ENCODE measurements at places on chromosomes 11 and 22.
A peak's percentile ranks its signal among the peaks of the same experiment; 100 is the strongest.

- no peak for DNase-seq
Measured at GRCh38 chr22:24208012-24208749, 26.9 kb downstream of the SUSD2 start.

GRCh38 chr22:27397954-27398342 lies 403.6 kb downstream of the MN1 start:
- no peak for DNase-seq

GRCh38 chr11:119783466-119784400 lies 54.7 kb upstream of the NECTIN1 start:
- no peak for DNase-seq

DNA sequence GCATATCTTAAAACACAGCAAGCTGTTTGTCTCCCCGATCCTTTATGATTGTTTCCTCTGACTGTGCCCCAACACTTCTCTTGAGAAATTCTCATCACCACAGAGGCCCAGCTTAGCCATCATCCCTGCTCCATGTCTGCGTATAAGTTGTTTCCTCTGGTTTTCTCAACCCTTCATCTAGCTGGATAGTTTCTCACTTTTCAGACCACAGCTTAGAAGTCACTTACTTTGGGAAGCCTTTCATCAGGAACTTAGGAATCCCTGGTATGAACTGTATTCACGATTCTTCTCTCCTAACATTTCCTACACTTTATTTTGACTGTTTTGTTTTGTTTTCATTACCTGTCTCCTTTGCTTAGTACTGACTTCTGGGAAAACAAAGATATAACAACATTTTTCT lies 295.2 kb downstream of the GUCY1A2 start:
- no peak for DNase-seq

DNA sequence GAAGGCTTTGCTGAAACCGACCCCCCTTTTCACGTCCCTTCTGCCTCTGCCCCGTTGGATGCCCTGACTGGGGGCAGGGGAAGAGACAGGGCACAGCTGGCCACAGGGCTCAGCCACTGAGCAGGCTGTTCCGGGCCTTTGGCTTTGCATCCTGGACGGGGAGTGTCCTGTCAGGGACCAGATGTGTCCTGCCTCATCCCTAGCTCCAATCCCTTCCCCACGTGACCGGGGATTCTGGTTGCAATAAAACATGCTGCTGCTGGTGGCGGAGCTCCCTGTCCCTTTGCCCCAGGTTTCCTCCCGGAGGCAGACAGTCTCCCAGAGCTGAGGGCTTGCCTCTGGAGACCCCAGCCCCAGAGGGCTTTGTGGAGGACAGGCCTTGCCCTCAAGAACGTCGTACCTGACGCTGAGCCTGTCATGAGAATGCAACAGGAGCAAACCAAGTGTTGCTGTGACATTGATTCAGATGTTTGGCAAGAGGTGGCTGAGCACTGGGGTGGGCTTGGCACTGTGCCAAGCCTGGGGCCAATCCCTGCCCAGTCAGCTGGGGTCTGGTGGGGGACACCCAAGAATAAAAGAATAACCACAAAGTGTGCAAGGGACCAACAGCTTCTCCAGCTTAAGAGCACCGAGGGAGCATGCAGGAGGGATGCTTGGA lies 7.3 kb downstream of the CDC42EP2 start:
- DNase-seq = no peak

- DNase-seq = peak; percentile 85
Measured at GRCh38 chr11:128476729-128477128, 110.6 kb downstream of the ETS1 start.

DNA sequence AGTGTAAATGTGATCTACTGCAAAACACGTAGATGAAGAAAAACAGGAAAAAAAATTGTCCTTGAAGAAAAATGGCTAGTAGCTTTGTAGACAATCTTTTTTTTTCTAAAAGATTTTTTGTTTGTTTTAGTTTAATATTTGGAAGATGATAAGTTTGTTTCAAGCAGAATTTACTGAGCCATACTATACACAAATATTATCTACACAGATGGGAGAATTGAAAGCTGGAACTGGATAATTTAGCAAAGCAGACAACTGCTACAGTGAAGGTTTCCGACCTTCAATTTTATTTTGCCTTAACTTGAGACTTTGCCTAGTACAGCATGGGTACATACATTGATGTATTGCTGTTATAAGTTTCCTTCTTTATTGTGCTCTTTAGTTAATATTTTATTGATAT lies 313.0 kb upstream of the PDGFD start:
- no peak for DNase-seq

DNA sequence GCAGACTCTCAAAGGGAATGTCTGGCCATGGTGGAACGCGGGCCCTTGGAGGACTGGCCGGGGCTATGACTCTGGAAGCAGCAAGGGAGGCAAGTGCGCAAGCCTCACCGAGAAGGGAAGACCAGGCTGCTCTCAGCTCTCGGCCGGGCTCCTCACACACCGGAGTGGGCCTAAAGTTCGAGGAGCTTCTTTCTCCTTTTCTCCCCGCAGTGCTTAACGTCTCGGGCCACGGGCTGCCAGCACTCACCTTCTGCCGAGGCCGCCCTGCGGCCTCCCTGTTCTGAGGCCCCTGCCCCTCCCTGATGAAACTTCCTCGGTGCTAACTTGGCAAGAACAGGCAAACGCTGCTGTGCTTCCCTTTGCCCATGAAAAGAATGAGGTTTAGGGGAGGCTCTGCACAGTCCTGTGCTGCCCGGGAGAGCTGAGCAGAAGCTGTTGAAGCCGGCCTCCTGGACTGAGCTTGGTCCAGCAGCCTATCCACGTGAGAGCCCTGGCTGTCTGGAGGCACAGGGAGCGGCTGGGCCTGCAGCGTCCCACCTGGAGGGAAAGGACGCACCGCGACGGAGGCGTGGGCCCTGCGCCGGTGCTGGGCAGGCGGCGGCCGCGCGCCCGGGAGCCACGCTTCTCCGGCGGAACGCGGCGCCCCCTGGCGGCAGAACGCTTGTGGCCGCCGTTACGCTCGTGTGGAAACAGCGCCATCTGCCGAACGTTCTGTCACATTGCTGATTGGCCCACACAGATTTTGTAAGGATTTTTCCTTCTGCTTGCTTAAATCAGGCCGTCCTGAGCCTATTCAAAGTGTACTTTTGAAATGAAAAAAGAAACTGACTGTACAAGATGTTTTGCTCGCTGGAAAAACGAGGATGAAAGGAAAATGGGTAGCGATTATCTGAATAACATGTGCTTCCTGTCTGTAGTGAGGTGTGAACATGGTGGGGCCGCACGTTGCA lies 65.0 kb upstream of the TMEM45B start:
- peak; percentile 43 for DNase-seq

GRCh38 chr11:15956302-15956701 lies 400.0 kb downstream of the SOX6 start:
- no peak for DNase-seq

GRCh38 chr11:28822576-28822975 lies 714.4 kb downstream of the METTL15 start:
- no peak for DNase-seq

DNA sequence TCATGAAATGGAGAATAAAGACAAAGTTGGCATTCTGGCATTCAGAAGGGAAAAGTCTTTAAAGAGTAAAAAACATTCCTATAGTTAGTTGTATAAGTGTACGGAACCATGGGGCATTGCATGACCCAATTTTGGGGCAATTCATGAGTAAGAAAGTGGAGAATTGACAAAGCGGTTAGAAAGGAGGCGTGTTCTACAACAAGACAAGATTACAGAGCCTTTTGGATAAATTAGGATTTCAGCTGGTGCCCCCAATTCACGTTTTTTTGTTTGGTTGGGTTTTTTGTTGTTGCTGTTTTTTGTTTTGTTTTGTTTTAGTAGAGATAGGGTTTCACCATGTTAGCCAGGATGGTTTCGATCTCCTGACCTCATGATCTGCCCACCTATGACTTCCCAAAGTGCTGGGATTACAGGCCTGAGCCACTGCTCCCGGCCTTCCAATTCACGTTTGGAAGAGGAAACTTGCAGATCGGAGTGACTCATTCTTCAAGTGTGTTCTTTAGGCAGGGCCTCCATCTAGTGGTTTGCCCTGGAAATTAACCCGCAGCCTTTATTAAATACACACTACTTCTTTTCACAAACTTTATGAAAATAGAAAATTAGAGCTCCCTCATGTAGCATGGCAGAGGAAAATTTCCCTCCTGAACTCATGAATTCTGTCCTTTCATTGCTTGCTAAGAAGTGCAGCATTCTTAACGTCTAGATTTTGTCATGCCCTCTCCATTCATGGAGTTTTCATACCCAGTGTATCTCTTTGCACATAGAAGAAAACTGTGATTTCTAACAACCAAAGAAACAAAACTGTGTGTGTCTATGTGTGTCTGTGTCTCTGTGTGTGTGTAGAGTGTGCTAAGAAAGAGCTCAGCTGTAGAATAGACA lies 118.1 kb downstream of the BBOX1 start:
- no peak for DNase-seq

DNA sequence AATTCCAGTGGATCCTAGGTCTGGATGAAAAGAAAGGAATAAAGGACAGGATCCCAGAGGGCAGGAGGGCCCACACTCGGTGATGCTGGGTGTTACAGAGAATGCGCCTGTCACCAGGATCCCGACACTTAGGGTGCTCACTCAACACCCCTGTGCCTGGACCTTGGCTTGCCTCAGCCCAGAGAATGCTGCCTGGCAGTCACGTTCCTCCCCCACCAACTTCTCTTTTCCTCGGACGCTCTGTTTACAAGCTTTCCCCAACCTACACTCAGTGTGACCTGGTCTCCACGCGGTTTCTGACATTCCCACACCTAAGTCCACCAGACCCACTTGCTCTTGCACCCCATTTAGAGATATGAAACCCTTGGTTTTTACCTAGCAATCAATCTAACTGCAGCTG lies 38.0 kb upstream of the ETS1 start:
- DNase-seq = no peak

- DNase-seq = no peak
Measured at GRCh38 chr22:46104881-46105493, 45.3 kb upstream of the PPARA start.

DNA sequence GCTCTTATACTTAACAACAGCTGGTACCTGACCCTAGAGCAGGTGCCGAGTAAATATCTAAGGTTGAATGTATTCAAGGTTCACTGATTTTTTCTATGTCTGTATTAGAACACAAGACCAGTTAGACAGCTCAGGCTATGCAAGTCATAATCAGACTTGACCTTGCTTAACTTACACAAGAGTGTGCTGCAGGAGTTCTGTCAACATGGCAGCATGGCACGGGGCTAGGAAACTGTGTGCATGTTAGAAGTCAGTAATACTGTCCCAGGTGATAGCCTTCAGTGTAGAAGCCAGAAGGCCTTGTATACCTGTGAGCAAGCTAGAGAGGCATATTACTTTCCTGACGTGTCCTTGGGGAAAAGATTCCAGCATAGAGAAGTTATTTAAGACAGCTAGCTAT lies 253.1 kb downstream of the FAT3 start:
- no peak for DNase-seq

DNA sequence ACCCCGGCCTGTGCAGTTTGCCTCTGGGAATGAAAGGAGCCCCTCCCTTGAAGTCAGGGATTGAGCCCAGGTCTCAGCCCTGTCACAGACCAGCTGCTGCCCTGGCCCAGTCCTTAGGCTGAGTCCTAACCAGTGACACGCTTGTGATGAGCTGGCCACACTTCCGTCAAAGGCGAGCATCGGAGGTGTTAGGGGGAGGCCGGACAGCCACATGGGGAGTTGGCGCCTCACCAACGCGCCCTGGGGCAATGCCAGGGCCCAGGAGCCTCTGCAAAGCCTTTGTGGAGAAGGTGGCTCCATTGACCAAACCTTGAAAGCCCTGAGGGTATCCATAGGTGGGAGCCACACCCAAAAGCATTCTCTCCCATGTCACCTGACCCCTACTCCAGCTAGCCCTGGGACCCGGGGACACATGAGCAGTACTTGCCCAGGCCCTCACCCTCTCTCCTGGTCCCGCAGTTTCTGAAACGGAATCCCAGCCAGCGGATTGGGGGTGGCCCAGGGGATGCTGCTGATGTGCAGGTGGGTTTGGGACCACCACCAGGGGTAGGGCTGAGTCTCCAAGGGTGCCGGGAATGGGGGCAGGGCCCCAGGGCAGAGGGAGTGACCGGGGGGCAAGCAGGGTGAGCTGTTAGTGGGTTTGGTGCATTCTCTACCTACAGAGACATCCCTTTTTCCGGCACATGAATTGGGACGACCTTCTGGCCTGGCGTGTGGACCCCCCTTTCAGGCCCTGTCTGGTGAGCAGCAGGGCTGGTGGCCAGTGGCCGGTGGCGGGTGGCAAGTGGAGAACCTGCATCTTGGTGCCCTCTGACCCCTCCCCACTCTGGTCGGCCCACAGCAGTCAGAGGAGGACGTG lies 3.7 kb downstream of the PTPRCAP start:
- no peak for DNase-seq

GRCh38 chr22:32994041-32994830 lies 63.9 kb downstream of the SYN3 start:
- no peak for DNase-seq

DNA sequence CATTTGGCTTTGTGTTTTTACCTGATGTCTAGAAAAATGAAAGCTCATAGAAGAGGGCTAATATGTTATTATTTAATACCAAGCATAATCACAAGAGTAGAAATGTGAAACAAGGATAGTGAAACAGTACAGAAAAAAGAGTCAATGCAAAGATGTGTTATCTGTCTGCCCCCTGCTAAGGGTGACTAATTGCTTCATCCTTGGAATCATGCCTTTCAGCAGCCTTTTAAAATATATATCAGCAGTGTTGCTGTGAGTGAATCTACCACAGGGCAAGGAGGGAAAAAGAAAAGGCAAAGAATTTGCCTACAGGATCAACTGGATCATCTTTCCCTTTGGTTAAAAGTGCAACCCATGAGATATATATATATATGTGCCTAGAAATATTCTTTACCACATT lies 867.2 kb upstream of the RAG2 start:
- DNase-seq = no peak

DNA sequence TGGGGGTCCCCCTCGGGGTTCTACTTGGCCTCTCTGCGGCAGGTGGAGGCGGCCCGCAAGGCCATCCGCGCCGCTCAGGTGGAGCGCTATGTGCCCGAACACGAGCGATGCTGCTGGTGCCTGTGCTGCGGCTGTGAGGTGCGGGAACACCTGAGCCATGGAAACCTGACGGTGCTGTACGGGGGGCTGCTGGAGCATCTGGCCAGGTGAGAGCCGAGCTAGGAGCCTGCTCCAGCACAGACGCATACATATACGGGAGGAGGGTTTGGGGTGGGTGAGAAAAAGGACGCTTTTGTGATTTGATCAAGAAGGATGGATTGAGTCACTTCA lies 415 bp downstream of the CENATAC start:
- DNase-seq = no peak

- no peak for DNase-seq
Measured at GRCh38 chr22:29722151-29722550, 2.3 kb downstream of the CABP7 start.

GRCh38 chr22:30015846-30016245 lies 64.4 kb upstream of the HORMAD2 start:
- no peak for DNase-seq

GRCh38 chr22:24728790-24729637 lies 45.5 kb downstream of the PIWIL3 start:
- DNase-seq = no peak

GRCh38 chr22:22931557-22932270 lies 44.1 kb downstream of the IGLL5 start:
- DNase-seq = no peak

All from T-helper 22 cell (primary cell).